ENCODE measurements at places on chromosomes 5 and 9.

DNA sequence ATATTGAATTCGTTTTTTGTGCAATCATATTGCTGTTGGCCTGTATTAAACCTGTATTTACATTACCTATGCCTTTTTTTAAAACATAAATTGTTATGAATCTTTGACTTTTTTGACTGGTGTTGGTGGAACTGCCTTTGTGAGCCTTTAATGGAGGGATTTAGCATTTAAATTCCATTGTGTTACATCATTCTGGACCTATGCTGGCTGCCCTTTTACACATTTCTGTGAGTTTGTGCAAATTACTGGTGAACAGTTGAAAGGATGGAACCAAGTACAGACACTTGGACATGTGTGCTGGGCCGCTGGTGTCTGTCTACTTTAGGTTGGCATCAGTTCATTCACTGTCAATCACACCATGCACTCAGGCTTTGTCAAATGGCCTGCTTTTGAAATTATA lies 3.4 kb downstream of the SNX18 start:
- DNase-seq = no peak

DNA sequence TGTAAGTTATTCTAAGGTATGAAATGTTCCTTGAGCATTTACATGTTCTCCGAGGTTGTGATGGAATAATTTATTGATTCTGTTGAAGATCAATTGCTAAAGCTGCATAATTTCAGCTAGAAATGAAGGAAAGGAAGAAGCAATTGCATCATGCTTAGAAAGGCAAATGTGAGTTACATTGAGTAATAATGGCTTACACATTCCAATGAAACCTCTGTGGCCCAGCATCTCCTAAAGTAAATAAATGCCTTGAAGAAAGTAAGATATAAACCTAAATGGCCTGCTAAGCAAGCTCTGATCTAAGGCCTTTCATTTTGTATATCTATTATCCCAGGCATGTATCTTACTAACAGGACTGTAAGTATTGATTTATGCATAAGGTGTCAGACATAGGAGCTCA lies 677.3 kb upstream of the RGMB start:
- DNase-seq = no peak

GRCh38 chr5:112014783-112015395 lies 257.9 kb upstream of the NREP start:
- no peak for DNase-seq

GRCh38 chr5:92761585-92761984 lies 819.4 kb downstream of the NR2F1-AS1 start:
- no peak for DNase-seq

GRCh38 chr5:76638479-76638878 lies 15.3 kb upstream of the F2RL2 start:
- no peak for DNase-seq

DNA sequence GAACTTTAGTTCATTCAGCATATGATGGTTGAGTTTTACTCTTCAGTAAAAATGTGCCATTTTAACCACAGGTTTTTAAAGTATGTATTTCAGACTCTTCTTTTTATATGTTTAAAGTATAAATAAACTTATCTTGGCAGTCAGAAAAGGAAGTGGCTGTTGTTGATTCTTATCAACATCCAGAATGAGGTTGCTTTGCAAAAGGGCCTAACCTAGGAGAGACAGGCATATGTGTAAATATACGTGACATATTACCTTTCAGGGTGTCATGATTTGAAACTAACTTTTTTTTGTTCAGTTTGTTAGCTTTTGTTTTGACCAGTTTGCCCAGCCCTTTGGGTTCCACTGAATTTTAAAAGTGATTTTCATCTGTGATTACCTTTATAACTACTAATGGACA lies 7.4 kb downstream of the SMARCA2 start:
- DNase-seq = no peak

DNA sequence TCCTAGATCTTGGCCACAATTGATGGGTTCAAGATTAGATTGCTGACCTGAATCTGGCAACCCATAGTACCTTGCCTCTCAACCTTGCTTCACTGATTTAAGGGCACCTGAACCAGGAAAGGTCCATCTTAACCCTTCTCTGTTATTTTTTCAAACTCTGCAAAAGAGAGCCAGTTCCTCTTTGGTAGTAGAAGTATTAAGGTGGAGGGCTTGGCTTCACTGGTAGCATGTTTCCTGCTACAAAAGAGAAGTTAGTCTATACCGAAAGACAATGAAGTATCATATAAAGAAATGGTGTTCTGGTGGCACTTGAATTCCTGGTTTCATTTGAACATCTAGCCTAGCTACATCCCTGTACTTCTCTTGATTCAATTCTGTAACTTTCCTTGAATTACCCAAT lies 8.5 kb downstream of the ALG2 start:
- DNase-seq = no peak
